ENCODE measurements at places on chromosomes 3 and 15. TPM values are rescaled to one million over a fixed set of nuclear protein-coding genes. Genes with fewer than 3 reads are reported as not detected.

The RCCD1 gene
- 41.6 TPM for total RNA-seq

The LTK gene
- total RNA-seq: 0.05 TPM

The GOLGA8A gene
- 4.7 TPM for total RNA-seq

The RHOV gene
- 3.9 TPM for total RNA-seq

The ALDH1L1 gene
- 0.36 TPM for total RNA-seq

The NR1I2 gene
- total RNA-seq: not detected

The TLR9 gene
- not detected for total RNA-seq

The OTOL1 gene
- not detected for total RNA-seq

The EFCC1 gene
- 0.02 TPM for total RNA-seq

The SMCO1 gene
- total RNA-seq: not detected

The ANKUB1 gene
- total RNA-seq: not detected

The ACKR2 gene
- 0.13 TPM for total RNA-seq

The FBLN2 gene
- 1.7 TPM for total RNA-seq

The ZBBX gene
- total RNA-seq: not detected

The SHC4 gene
- total RNA-seq: 0.92 TPM

The FGF12 gene
- 0.67 TPM for total RNA-seq

The CFAP100 gene
- total RNA-seq: not detected

Measured in A549 treated with AZD2906 at 1 μM for 4 hours (cell line).